ENCODE measurements at places on chromosomes 2 and 18. TPM values are rescaled to one million over a fixed set of nuclear protein-coding genes. Genes with fewer than 3 reads are reported as not detected.

ASB1 gene
- 49.2 TPM for polyA plus RNA-seq

IL18R1 gene
- polyA plus RNA-seq = 0.08 TPM

TRIM54 gene
- polyA plus RNA-seq = 0.14 TPM

OBSL1 gene
- polyA plus RNA-seq = 229 TPM

KIAA2012 gene
- polyA plus RNA-seq = not detected

PAX8 gene
- polyA plus RNA-seq = 8.1 TPM

TNFRSF11A gene
- 8.2 TPM for polyA plus RNA-seq

HTR2B gene
- polyA plus RNA-seq = 0.03 TPM

CAPN14 gene
- polyA plus RNA-seq = not detected

SERPINB10 gene
- polyA plus RNA-seq = not detected

POTEJ gene
- not detected for polyA plus RNA-seq

REG3G gene
- polyA plus RNA-seq = not detected

NRP2 gene
- polyA plus RNA-seq = 0.65 TPM

BCL11A gene
- polyA plus RNA-seq = not detected

TMEM87B gene
- polyA plus RNA-seq = 13.0 TPM

AQP12B gene
- polyA plus RNA-seq = not detected

TMEM247 gene
- not detected for polyA plus RNA-seq

SNED1 gene
- 0.35 TPM for polyA plus RNA-seq

SIGLEC15 gene
- polyA plus RNA-seq = not detected

SOWAHC gene
- 21.4 TPM for polyA plus RNA-seq

CAMKMT gene
- polyA plus RNA-seq = 4.9 TPM

POMC gene
- not detected for polyA plus RNA-seq

SMYD1 gene
- polyA plus RNA-seq = not detected

ASPRV1 gene
- polyA plus RNA-seq = 0.52 TPM

MDH1 gene
- 203 TPM for polyA plus RNA-seq

IGFBP5 gene
- 0.15 TPM for polyA plus RNA-seq

GALR1 gene
- not detected for polyA plus RNA-seq

IHH gene
- 0.10 TPM for polyA plus RNA-seq

NEU2 gene
- not detected for polyA plus RNA-seq

INHBB gene
- polyA plus RNA-seq = 2.4 TPM

SPC25 gene
- 6.9 TPM for polyA plus RNA-seq

POTEE gene
- polyA plus RNA-seq = 0.38 TPM

PDCL3 gene
- 14.4 TPM for polyA plus RNA-seq

Measured in HepG2 (cell line).